Activated effector memory CD4-positive, alpha-beta T cell treated with Interleukin-2 at 50 U/mL for 16 hours (primary cell): ENCODE measurements at places on chromosomes 3 and 15.

DNA sequence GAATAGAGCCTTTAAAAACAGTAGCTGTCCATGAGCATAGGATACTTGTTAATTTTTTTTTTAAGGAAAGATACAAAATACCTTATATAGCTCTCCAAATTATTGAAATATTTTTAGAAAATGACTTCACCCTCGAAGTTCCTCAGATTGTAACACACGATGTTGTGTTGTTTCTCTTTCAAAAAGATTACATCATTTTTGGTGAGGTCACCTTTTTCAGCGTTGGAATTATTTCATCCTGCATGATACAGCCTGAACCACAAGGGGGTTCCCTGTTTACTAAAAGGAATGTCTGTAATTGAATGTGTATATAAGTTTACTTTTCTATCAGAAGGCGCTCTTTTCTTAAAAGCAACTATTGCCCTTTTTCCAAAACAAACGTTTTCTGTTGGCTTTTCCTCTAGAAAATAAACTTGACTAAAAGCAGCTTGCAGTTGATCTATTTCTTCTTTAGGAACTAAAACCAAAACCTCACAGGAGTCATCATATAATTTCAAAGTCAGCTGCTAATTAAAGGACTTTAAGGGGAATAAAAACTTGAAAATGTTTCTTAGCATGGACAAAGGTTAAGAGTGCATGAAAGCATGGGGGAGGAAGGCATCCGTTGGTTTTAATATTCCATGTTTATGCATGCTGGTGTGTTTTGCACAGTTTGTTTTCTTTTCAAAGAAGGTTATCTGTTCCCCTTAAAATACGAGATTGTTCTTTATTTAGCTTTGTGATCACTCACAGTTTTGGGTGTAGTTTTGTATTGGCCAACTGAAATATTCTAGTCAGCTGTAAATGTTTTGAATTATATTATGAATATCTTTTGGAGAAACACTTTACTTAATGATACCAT is 29.4 kb downstream of the LYSMD4 start:
- no peak for DNase-seq

GRCh38 chr3:123687286-123687685 is 102.4 kb upstream of the HACD2 start:
- no peak for DNase-seq

DNA sequence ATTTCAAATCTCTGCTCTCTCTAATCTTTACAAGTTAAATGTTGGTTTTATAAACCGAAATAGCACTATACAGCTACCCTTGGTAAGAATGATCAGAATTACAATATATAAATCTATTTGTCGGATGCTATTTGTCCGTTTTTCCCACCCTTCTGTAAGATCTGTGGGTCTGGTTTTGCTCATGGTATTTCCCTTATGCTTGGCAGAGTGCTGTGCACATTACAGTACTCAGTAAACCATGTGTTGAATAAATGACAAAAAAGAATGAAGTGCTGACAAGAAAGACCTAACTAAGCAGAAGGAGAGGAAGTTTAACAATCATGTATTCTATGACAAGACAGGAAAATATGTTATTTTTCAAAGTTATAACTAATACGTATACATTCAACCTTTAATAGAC is 827.2 kb downstream of the ROBO1 start:
- DNase-seq, result no peak

DNA sequence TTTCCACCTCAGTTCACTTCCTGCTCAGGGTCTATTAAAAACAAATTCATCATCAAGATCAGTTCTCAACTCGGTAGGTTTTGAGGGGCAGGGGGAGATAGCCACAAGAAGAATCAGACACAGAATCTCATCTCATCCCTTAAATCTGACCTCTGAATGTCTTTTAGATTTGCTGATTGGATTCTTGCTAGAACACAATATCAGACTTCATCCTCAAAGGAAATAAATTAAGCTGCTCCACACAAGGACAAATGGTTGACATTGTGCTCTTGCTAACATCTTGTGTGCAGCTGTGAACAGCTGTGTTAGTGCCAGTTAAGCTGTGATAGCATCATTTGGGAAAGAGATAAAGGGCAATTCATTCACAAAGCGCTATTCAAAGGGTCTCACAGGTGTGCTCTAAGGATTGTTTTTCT is 184.0 kb upstream of the ADAMTS9 start:
- DNase-seq, result no peak

DNA sequence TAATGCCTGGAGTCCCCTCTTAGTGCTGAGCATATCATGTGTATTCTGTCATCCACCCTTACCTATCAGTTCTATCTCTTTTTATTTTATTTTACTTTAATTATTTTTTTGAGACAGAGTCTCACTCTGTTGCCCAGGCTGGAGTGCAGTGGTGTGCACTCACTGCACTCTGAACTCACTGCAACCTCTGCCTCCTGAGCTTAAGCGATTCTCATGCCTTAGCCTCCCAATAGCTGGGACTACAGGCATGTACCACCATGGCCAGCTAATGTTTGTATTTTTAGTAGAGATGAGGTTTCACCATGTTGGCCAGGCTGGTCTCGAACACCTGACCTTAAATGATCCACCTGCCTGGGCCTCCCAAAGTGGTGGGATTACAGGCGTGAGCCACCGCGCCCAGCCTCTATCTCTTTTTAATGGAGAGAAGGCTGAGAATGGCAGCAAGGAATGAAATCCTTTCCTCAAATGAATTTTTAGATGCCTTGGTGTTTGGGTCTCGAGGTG is 11.4 kb downstream of the SACM1L start:
- DNase-seq, result no peak

- no peak for DNase-seq
Measured at GRCh38 chr3:30547716-30548115, 58.7 kb upstream of the TGFBR2 start.

DNA sequence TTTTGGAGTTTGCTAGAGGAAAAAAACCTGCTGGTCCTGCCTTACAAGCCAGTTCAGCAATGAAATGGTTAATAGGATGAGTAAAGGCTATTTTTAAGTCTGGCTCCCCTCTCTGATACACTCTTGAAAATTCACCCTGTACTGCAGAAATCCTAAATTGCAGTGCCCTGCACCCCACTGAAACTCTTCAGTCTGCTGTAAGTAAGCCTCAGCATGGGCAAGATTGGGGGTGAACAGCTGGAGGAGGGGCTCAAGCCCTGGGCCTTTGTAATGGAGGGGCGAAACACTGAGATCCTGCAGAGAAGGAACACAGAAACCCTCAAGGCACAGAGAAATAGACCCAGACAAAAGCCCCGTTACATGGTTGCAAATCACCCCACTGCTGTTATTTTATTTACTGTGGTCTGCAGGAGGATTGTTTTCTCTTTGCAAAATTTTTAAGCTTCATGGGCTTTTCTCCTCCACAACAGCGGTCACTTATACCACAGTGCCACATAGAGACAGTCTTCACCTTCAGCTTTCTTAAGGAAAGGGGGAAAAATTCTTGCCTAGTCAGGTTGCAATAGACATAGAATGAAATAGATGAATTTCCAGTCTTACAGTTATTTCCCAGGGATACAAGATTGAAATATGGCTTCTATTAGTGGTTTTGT is 45.0 kb downstream of the SOX2 start:
- no peak for DNase-seq

- DNase-seq, result no peak
Measured at GRCh38 chr3:186207515-186207914, 98.6 kb upstream of the ETV5 start.

DNA sequence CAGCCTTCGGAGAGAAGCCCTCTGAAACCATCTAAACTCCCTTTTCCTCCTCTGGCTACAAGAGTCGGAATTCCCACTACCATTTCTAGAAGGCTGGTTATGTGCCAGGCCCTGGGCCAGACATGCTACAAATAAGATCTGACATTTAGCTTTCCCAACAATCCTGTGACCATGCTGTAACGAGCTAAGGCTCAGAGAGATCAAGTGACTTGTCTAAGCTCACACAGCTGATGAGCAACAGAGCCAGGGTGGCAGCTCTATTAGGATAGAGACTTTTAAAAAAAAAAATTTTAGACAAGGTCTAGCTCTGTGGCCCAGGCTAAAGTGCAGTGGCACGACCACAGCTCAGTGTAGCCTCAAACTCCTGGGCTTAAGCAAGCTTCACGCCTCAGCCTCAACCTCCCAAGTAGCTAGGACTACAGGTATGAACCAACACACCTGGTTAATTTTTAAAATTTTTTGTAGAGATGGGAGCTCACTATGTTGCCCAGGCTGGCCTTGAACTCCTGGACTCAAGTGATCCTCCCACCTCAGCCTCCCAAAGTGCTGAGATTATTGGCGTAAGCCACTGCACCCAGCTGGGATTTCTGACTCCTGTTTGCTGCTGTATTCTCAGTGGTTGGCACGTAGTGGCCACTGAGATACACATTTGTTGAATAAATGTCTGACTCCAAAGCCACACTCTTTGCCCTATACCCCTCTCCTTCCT is 34.6 kb downstream of the LSM3 start:
- no peak for DNase-seq

- no peak for DNase-seq
Measured at GRCh38 chr3:71850654-71851053, 65.7 kb upstream of the PROK2 start.

GRCh38 chr15:100340721-100341238 is 995 bp downstream of the ADAMTS17 start:
- DNase-seq, result no peak

DNA sequence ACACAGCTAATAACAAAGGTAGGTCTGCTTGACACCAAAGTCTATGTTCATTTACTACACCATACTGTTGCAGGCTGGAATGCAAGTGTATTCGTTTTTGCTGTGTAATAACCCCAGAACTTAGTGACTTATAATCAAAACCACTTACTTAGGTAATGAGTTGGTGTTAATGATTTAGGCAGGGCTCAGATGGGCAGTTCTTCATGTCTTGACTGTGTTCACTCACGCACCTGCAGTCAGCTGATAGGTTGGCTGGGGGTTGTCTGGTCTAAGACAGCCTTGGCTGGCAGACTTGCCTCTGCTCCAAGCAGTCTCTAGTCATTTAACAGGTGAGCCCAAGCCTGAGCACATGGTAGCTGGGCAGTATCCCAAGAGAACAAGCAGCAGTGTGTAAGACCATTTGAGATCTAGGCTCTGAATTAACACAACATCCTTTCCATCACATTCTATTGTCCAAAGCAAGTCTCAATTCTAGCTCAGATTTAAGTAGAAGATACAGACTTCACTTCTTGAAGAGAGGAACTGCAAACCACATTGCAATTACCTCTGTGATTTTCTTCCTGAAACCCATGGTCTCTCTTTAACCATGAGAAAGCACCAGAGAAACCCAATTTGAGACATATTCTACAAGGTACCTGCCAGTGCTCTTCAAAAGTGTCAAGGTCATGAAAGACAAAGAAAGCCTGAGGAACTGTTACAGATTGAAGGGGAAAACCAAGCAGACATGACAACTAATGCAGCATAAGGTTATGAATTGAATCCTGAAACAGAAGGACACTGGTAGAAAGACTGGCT is 13.3 kb upstream of the DCLK3 start:
- no peak for DNase-seq

- no peak for DNase-seq
Measured at GRCh38 chr3:44476181-44476611, 1.3 kb downstream of the ZNF445 start.

- DNase-seq, result no peak
Measured at GRCh38 chr3:111173906-111174305, 102.3 kb downstream of the NECTIN3 start.

- no peak for DNase-seq
Measured at GRCh38 chr3:191915712-191916111, 454.7 kb downstream of the PYDC2 start.

GRCh38 chr3:187827723-187828122 is 82.5 kb upstream of the BCL6 start:
- no peak for DNase-seq

- no peak for DNase-seq
Measured at GRCh38 chr3:78516437-78516836, 1251.4 kb downstream of the ROBO1 start.

DNA sequence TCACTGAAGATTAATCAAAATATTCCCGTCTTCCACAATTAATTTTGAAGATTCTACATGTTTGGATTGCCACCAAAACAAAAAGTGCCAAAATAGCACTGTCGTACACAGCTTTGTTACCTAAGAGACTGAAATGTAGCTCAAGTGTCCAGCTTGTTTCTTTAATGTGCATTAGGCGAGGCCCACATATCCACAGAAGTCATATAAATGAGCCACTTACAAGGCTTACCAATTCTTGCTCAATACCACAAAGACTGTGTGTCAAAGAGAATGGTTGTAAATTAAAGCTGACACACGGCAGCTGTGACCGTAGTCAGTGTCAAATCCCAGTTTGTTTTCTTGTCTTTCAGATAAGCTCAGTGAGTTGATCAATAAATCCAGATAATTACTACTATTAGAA is 639.4 kb upstream of the TBL1XR1 start:
- no peak for DNase-seq

DNA sequence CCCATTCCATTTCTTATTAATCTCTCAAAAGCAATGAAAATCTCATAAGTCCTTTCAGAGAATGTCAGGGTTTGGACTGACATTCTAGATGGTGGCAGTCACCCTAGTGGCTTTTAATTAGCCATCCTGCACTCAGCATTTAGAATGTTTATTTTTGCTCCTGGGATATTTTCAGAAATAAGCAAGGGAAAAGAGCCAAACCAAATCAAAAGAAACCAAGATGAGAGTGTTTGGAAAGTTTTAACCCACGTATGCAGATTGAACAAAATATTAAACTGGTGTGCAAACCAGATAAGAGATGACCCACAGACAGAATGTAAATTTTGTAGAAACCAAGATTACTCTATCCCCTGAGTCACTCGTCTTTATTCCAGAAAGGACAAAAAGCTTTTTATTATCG is 275.8 kb downstream of the SQOR start:
- no peak for DNase-seq

DNA sequence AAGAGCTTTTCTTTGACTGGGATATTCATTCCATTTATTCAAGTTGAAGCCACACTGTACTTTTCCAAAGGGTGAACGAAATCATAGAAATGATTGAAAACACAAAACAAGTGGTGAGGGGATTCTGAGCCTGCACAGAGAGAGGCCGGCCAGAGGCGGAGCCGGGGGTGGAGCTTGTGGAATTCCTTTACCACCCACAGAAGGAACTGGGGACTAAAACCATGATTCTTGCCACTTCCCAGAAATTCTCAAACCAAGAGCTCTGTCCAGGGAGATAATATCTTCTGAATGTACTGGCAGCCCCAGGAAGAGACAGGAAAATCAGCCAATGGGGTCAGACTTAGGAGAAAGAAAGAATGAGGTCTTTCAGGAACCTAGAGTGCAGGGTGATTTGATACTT is 20.8 kb downstream of the FBN1 start:
- DNase-seq, result no peak

DNA sequence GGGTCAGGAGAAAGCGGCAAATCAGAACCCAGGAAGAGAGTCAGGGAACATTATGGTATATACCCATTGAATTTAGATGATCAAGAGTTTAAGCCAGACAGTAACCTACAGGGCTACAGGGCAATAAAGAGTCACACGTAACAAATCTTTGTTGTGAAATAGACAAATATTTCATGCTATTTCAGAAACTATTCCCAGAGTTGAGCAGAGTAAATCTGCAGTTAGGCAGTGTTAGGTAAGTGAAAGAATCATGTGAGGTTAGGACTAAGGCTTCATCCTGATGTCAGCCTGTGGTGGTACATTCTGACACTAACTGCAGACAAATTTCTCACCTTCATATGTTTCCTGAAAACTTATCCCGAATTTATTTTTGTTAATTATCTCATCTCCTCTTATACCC is 153.0 kb downstream of the UBE2E2 start:
- DNase-seq, result no peak

- DNase-seq, result peak; percentile 13
Measured at GRCh38 chr3:195133462-195133861, 137.5 kb downstream of the XXYLT1 start.
